C1 segment of cervical spinal cord (tissue), 14 donors: ENCODE measurements at places on chromosomes 3 and 15.

GRCh38 chr3:57060089-57060821 lies at the start of gene SPATA12:
TSS of gene SPATA12 (plus strand) at chr3:57060664. CDS start at chr3:57073695, 13,031 bp downstream.
- peak; percentile 65 for DNase-seq

- no peak for DNase-seq
Observed at GRCh38 chr3:142889212-142890014, 530 bp upstream of the PCOLCE2 start.

DNA sequence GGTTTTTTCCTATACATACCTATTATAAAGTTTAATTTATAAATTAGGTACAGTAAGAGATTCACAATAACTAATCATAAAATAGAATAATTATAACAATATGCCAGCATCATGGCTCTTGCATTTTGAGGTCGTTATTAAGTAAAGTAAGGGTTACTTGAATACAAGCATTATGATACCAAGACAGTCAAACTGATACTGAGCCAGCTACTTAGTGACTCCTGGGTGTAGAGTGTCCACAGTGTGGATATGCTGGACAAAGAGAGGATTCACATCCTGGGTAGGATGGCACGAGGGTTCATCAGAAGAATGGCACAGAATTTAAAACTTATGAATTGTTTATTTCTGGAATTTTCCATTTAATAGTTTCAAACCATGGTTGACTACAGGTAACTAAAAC lies 157.2 kb upstream of the IL12A start:
- DNase-seq, result no peak

DNA sequence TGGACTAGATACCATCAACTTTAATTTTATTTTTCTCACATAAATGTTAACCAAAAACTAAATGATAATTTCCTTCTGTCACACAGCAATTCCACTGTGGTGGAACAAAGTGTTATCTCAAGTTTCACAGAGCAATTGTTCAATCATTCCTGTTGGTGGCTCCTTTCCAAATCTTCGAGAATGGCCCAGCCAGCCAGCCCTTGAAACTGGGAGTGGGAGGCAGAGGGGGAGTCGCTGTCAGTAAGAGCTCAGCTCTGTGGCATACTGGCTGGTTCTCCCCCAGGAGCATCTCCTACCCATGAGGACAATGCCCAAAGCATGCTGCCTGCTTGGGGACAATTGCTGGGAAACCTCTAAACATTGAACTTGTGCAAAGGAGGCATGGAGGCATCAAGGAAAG lies 47.7 kb downstream of the MECOM start:
- DNase-seq, result no peak

DNA sequence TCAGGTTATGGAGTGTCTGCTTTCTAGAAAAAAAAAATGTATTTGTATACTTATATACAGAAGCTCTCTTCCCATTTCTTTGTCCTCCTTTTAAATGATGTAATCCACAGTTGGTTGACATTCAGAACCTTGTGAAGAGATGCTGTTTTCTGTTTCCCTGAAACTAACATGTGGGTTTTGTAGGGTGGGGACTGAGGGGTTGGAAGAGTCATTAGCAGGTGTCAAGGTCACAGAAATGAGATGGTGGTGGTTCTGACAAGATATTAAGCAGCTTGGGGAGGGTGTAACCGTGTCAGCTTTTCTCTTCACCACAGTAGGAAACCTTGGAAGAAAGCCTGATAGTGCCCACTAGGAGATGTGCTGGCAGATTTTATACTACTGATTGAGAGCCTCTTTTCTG lies 2.4 kb downstream of the RASA2 start:
- no peak for DNase-seq

DNA sequence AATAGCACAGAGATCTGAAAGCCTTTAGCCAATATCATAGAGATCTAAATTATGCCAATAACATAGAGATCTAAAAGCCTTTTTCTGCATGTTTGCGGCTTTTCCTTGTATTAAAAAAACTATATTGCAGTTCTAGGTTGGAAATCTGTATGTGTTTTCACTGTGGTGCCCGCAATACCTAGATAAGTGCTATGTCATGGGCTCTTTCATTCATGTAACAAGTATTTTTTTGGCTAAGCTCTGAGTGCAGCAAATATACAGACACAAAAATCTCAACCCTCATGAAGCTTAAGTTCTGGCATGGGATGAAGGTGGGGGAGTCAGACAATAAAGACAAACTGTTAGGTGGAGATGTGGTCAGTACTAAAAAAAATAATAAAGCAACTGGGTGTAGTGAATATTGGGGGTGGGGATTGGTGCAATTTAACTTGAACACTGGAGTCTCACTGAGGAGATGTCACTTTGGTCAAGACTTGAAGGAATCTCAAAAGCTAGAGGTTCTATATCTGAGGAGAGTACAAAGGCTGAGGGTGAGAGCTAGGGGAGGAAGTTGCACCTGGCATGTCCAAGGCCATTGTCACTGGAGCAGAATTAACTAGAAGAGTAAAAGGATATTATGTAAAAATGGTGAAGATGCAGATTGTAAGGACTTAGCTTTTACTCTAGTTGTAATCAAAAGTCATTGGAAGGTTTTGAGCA lies 973 bp downstream of the BUB1B start:
- DNase-seq, result no peak

DNA sequence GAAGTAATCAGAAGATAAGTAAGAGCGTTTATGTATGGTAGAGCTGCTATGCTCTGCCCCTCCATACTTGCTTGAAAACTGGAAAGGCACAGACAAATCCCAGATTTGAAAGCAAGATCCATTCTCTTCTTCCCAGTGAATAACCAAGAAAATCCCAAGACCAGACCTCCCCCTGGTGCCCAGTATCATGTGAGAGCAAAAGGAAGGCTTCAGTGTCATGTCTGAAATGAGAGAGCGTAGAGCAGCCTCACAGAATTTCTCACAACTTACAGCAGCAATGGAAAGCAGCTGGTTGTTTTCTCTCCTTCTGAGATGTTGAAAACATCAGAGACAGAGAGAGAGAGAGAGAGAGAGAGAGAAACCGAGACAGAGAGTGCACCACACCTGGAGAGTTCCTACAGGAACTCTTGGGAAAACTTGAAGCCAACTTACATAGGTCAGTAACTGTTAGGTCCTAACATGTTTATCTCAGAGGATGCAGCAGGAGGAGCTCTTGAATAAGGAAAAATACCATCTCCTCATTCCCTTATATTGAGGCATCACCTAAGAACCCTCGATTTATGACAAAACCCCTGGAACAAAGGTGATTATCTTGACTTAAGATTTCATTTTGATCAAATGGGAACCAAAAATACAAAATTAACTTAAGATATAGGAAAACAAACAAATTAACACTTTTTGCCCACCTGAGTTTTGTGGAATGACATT lies 273.3 kb downstream of the NSUN3 start:
- DNase-seq, result no peak

GRCh38 chr3:138442433-138442832 lies 8.0 kb downstream of the ESYT3 start:
- no peak for DNase-seq
